ENCODE measurements at places on chromosomes 1 and 21.

DNA sequence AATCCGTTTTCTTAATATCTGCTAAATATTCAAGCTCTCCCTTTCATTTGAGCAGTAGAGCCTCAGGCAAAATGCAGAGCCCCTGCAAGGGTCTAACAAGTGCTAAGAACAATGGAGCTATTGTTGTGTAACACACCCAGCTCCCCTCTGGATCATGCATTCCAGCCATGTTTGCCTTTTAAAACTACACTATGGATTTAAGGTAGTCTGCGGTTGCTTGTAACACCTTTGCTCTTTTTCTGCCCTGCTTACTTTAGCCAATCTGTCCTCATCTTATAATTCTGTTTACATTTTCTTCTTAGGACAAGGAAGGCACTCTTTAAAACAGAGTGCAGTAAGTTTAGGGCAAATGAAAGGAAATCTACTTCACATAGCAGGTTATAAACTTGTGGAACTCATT lies 60.0 kb upstream of the C1orf105 start:
- peak; percentile 80 for DNase-seq

DNA sequence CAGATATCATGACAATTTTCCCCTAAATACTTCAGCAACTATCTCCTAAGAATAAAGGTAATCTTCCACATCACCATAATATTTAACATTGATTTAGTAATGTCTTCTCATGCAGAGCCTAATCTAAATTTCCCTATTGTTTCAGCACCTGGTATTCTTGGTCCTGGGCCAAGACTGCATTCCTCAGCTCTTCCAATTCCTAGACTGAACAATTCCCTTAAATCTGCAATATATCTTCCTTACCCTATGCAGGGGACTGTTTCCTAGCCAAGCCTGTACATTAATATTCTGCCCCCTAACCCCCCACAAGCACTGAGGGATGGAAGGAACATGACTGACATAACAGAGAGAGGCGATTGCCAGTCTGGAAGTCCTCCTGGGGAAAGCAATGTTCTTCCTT lies 28.7 kb upstream of the DISP1 start:
- no peak for DNase-seq

- DNase-seq: no peak
These were observed 12.6 kb downstream of the ZYG11B start for GRCh38 chr1:52738893-52739292.

DNA sequence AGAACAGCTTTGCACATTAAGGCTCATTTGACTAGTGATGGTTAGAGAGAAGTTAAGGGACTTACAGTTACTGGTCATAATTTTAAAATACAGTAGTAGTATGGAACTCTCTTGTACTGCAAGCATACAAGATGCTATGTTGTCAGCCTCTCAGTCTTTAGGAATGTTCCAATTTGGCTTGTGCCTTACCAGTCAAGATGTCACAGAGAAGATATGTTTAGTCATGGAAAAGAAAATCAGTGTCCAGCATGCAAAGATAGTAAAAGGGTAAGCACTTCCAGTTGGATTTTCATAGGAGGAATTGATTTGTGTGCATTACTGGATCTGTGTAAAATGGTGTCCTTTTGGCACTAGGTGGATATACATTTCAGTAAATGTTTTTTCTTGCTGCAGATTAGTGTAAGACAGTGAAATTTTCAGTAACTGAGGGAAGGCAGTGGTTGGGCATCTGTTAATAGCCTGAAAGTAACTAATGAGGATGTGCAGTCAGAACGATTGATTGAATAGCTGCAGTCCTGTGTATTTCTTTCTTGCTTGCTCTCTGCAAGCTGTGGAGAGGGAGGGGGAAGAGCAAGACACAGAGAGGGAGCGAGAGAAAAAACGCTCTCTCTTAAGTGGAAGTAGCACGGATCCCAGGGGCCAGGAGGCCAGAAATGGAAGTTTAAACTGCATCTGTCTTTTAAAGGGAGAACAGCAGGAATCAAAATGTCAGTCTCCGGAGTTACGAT lies 108.2 kb downstream of the CLEC20A start:
- DNase-seq: no peak

DNA sequence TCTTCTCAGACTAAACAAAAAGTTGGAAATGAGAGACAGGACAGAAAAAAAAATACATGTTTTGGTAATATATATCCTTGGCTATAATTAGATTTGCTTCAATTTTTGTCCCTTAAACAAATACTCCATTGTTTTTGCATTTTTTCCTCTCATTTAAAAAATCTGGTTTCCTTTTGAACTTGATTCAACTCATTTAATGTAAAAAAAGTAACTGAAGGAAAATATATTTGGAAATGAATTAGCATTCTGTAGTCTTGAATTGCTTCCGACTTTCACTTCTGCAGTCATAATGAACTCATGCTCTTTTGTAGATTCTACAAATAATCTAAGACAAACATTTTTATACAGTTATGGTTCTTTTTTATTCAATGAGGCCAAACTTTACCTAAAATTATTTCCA lies 309.1 kb downstream of the HMCN1 start:
- DNase-seq: no peak

- no peak for DNase-seq
These were observed 9.3 kb downstream of the PLEKHM2 start for GRCh38 chr1:15693371-15693770.

- DNase-seq: no peak
These were observed 44.6 kb downstream of the MRPL39 start for GRCh38 chr21:25562660-25563059.
